Uterus (tissue), 4 donors: ENCODE measurements at places on chromosomes 4 and X.

GRCh38 chrX:47958761-47959342 lies 44.9 kb downstream of the ZNF182 start:
- H3K36me3 ChIP-seq = no peaks in the 10 kb centered on the region
- H3K4me1 ChIP-seq = no peaks in the 10 kb centered on the region
- no peak for DNase-seq
- no peak overlapping the region for H3K4me3 ChIP-seq
- no peaks in the 10 kb centered on the region for H3K27me3 ChIP-seq

GRCh38 chr4:168880072-168880675 lies 129.9 kb downstream of the CBR4 start:
- H3K36me3 ChIP-seq = no peaks in the 10 kb centered on the region
- no peaks in the 10 kb centered on the region for H3K27me3 ChIP-seq
- peaks cover 6% of the 10 kb centered on the region for H3K4me1 ChIP-seq
- H3K4me3 ChIP-seq = no peak overlapping the region

DNA sequence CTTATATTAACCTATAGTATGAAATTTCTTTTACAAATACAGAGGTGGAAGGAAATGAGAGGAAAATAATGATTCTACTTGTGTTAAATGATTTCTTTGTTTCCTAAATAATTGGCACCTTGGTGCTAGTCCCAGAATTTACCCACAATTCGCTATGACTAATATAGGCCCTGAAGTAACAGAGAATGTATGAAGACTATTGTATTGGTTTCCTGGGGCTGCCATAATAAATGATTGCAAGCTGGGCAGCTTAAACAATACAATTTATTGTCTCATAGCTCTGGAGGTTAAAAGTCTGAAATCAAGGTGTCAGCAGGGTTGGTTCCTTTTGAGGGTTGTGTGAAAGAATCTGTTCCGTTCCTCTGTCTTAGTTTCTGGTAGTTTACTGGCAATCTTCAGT lies 74.8 kb upstream of the GPRIN3 start:
- H3K4me1 ChIP-seq = no peaks in the 10 kb centered on the region
- no peaks in the 10 kb centered on the region for H3K27me3 ChIP-seq
- no peaks in the 10 kb centered on the region for H3K36me3 ChIP-seq
- DNase-seq = no peak

- no peak overlapping the region for H3K27ac ChIP-seq
- no peak for DNase-seq
- H3K4me1 ChIP-seq = no peaks in the 10 kb centered on the region
- H3K36me3 ChIP-seq = no peaks in the 10 kb centered on the region
- no peak overlapping the region for H3K4me3 ChIP-seq
Measured at GRCh38 chr4:101025755-101026154, 321.6 kb downstream of the PPP3CA start.

GRCh38 chr4:185395238-185395955 lies at the start of gene LRP2BP:
TSS of gene LRP2BP (minus strand) at chr4:185395924. CDS start at chr4:185378186, 17,738 bp downstream.
- no peaks in the 10 kb centered on the region for H3K27me3 ChIP-seq
- no peak for DNase-seq
- peak within 1 kb of the TSS; percentile 82 for H3K4me3 ChIP-seq
- H3K4me1 ChIP-seq = no peaks in the 10 kb centered on the region

DNA sequence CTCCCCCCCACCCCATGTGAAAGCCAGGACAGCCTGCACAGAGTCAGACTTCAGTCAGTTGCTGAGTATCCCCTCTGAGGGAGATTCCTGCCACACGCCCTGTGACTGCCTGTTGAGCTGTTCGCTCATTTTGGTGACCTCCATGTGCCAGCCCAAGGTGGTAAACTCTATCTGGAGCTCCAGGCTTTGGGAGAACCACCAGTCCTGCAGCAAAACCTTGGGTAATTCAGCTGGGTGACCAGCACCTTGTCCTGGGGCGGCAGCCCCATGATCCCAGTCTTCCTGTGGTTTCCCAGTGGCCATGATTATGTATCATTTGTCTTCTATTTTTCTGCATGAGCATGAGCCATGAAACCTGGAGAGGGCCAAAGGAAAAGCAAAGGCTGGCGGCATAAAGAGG lies 73.4 kb downstream of the NBDY start:
- peak overlapping the region; percentile 87 for H3K27ac ChIP-seq
- no peaks in the 10 kb centered on the region for H3K27me3 ChIP-seq
- H3K4me3 ChIP-seq = no peak overlapping the region
- H3K36me3 ChIP-seq = no peaks in the 10 kb centered on the region
- no peak for DNase-seq
- H3K4me1 ChIP-seq = no peaks in the 10 kb centered on the region

DNA sequence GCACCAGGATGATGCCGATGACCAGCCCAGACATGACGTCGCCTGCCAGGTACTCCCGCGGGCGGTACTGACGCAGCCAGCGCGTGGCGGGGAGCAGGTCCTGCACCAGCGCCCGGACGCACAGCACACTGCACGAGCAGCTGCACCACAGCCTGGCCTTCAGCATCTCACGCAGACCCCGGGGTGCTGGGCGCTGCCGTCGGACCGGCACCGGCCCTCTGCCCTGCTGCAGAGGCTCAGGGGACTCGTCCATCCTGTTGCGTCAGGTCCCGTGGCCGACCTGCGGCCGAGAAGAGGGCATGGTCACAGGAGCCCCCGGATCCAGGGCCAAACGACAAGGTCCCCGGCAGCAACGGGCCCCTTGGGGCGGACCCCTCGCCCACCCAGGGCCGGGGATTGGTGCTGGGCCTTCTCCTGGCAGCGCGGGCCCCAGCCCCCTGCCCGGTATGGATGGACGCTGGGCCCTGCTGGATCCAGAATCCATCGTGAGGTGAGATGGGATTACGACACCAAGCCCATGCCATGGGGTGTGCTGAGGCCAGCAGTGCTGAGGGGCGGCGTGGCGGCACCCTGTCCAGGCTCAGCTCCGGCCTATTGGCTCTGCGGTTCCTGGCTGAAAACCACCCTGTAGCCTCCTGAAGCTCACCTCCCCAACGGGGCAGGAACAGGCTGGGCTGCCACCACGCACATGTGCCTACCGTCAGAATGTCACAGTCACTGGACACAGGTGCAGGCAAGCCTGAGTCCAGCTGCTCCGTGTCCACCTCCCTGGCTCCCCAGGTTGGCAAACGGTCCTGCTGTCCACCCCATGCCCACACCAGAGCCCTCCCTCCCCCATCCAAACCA lies 1.5 kb downstream of the SLC26A1 start:
- no peak overlapping the region for H3K4me3 ChIP-seq
- no peaks in the 10 kb centered on the region for H3K27me3 ChIP-seq
- no peak for DNase-seq
- H3K36me3 ChIP-seq = no peaks in the 10 kb centered on the region
- H3K4me1 ChIP-seq = no peaks in the 10 kb centered on the region

- H3K4me3 ChIP-seq = no peak overlapping the region
- H3K4me1 ChIP-seq = no peaks in the 10 kb centered on the region
- no peaks in the 10 kb centered on the region for H3K27me3 ChIP-seq
- H3K27ac ChIP-seq = no peak overlapping the region
- no peaks in the 10 kb centered on the region for H3K36me3 ChIP-seq
- no peak for DNase-seq
Measured at GRCh38 chr4:153816542-153816941, 27.7 kb upstream of the SFRP2 start.

DNA sequence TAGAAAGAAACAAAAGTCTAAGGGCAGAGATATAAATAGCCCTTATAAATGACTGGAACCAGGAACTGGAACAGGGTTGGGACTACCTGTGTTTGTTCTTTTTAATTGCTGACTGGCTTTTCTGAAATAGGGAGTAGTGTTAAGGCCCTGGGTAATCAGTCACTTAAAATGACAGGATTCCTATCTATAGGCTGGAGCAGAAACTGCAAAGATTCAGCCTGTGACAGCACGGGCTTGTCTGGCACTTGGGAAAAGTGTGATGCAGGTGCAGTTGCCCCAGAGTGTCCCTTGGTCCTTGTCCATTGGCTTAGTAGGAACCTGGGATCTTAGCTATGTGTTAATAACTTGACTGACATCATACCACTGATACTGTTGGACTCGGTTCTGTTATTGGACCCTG lies 14.7 kb upstream of the PLAC8 start:
- H3K4me3 ChIP-seq = no peak overlapping the region
- no peak for DNase-seq
- H3K36me3 ChIP-seq = no peaks in the 10 kb centered on the region
- no peak overlapping the region for H3K27ac ChIP-seq

DNA sequence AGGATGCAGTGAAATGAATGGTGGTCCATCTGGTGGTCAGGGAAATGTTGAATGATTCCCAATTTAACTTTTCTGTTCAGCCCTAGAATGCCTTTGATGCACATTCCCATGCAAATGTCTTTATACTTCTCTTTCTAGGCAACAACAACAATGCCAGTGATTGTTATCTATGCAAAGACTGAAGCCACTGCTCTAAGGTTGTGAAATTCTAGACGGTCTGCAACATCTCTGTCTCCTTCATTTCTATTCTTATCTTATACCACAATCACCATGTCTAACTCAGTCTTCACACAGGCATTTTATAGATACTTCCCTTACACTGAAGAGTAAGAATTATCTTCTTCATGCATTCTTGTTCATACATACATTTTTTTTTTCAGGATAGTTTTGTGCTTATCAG lies 84.5 kb downstream of the HPGD start:
- no peaks in the 10 kb centered on the region for H3K27me3 ChIP-seq
- no peaks in the 10 kb centered on the region for H3K4me1 ChIP-seq
- no peak for DNase-seq

- H3K36me3 ChIP-seq = no peaks in the 10 kb centered on the region
- no peak overlapping the region for H3K4me3 ChIP-seq
- no peak overlapping the region for H3K27ac ChIP-seq
- DNase-seq = no peak
Measured at GRCh38 chr4:114980932-114981708, 132.3 kb downstream of the NDST4 start.

DNA sequence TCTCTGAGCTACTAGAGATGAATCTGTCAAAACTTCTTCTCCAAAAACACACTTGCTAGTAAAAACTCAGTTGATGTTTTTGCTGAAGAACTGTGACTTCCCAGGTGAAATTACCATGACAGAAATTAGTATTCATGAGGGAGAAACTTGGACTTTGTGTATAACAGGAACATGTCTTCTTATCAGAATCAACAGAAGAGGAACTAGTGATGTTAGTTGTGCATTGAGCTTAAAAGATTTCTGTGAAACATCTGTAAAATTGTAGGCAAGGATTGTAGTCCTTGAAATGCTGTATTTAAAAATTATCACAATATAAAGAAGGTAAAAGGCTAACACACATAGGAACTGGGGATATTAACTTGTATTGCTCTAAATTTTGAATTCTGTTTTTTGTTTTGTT lies 11.3 kb downstream of the FAM241A start:
- H3K27me3 ChIP-seq = no peaks in the 10 kb centered on the region
- DNase-seq = no peak
- no peaks in the 10 kb centered on the region for H3K36me3 ChIP-seq
- H3K4me3 ChIP-seq = no peak overlapping the region
- H3K4me1 ChIP-seq = no peaks in the 10 kb centered on the region
- H3K27ac ChIP-seq = no peak overlapping the region
